Stromal cell of bone marrow (primary cell): ENCODE measurements at places on chromosomes 3 and 15.

DNA sequence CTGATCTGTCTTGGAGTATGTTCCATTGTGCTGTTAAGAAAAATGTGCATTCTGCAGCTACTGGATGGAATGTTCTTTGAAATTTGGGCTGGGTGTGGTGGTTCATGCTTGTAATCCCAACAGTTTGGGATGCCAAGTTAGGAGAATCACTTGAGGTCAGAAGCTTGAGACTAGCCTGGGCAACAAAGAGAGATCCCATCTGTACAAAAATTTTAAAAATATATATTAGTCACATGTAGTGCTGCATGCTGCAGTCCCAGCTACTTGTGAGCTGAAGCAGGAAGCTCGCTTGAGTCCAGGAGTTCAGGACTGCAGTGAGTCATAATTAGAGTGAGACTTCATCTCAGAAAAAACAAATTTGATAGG is 62.8 kb upstream of the PLSCR4 start:
- peak; percentile 77 for DNase-seq

DNA sequence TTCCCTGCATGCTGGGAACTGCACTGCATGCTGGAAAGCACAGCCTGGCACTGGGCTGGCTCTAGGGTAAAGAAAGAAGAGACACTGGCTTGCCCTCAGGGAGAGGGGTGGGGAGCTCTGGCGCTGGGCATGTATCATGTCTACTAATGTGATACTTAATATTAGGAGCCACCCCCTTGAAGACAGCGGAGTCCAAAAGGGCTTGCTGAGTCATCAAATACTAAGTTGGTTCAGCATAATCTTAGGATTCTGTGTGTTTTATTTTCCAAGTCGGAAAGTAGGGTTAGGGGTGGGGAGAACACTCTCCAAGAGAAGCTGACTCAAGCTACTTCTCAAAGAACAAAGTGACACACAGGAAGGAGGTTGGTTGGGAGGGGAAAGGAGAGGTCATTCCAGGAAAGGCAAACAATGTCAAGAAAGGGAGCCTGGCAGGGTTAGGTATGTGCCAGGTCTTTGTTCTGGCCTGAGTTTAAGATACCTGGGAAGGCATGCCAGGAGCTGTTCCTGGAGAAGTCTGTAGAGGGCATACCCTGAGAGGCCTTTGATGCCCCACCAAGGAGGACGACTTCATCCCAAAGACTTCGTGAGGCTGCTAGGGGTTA is 237.8 kb upstream of the NR2E3 start:
- DNase-seq = no peak

DNA sequence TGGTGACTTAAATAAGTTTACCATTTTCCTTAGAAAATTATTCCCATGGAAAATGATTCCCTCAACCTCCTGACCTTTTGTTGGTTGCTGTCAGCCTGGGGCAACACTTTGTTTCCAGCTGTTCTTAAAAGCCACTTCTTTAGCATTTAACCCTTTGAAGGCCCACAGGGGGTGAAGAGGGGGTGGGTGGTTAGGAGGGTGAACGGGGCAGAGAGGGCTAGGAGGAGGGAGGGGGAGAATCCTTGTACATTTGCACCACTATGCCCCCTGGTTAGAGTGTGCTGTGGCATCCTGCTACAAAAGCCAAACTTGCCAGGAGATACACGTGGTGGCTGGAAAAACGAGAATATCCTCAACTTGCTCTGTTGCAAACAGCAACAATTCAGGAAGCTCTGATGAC is 273.2 kb upstream of the RGMA start:
- DNase-seq = no peak

- DNase-seq = no peak
Measured at GRCh38 chr15:92071045-92071634, 217.6 kb downstream of the SLCO3A1 start.

DNA sequence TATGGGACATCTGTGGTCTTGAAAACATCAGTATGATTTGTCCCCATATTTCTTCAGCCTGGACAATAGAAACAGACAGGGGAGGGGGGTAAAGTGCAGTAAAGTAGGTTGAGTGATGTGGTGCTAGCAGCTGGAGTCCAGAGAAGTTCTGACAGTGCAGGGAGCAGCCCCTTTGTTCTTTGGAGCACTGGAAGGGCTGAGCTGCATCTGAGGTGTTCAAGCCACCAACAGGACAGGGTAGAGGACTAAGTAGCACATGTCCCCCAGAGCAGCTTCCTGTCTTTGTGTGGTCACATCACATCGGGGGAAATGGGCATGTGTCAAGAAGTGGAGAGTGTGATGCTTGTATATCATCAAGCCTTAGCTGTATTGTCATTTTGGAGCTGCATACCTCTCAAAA is 12.1 kb downstream of the MRPS22 start:
- no peak for DNase-seq

GRCh38 chr3:43855674-43856299 is 165.0 kb downstream of the ABHD5 start:
- DNase-seq = peak; percentile 57

DNA sequence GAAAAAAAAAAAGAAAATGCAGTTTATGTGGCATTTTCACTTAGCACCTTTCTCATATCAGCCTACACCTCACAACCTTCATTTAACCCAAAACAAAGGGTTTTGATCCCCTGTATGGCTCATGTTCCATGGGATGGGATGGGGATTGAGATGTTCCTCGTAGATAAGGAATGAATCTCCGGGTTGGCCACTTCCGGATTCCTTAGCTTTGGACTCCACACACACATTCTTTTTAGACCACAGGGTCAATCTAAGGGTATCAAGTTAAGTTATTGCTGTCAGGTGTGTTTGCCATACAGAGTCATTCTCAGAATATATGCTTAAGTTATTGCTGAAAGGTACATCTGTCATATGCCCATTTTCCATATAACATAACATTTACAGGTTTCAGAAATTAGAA is 301.4 kb upstream of the TGFBR2 start:
- no peak for DNase-seq

DNA sequence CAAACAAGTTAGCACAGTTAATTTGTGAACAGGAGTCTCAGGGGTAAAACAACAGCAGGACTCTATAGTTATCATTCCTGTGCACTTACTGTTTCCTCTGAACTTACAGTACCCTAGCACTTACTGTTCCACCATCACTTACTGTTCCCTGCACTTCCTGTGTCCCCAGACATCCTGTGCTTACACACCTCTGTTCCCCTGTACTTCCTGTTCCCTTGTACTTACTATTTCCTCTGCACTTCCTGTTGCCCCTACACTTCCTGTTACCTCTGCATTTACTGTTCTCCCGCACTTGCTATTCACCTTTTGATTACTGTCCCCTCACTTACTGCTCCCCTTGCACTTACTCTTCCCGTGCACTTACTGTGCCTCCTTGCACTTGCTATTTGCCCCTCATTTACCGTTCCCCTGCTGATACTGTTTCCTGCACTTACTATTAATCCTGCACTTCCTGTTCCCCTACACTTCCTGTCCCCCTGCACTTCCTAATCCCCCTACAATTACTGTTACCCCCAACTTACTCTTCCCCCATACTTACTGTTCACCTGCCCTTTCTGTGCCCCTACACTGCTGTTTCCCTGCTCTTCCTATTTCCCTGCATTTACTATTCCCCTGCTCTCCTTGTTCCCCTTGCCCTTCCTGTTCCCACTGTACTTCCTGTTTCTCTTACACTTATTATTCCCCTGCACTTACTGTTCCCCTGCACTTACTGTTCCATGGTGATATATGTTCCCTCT is 30.3 kb downstream of the TPRA1 start:
- DNase-seq = no peak

GRCh38 chr15:70974004-70974832 is 81.6 kb downstream of the LRRC49 start:
- peak; percentile 38 for DNase-seq
